ENCODE measurements at places on chromosomes 5 and 9. TPM values are rescaled to one million over a fixed set of nuclear protein-coding genes. Genes with fewer than 3 reads are reported as not detected.

- no peaks in the 10 kb centered on the region for H3K36me3 ChIP-seq
- no peak for DNase-seq
- no peak overlapping the region for H3K4me3 ChIP-seq
- no peaks in the 10 kb centered on the region for H3K4me1 ChIP-seq
These were observed 175.9 kb upstream of the NFIL3 start for GRCh38 chr9:91599564-91599963.

GRCh38 chr5:81156732-81157131, 76.4 kb upstream of the CKMT2 start:
- DNase-seq: no peak
- no peaks in the 10 kb centered on the region for H3K4me1 ChIP-seq

The COX7C gene
- 237 TPM for total RNA-seq

The IFNA2 gene
- total RNA-seq: not detected

The CTSL gene
- 126 TPM for total RNA-seq

All from lung (tissue), 17 donors.